ENCODE measurements at places on chromosomes 13 and 19.

DNA sequence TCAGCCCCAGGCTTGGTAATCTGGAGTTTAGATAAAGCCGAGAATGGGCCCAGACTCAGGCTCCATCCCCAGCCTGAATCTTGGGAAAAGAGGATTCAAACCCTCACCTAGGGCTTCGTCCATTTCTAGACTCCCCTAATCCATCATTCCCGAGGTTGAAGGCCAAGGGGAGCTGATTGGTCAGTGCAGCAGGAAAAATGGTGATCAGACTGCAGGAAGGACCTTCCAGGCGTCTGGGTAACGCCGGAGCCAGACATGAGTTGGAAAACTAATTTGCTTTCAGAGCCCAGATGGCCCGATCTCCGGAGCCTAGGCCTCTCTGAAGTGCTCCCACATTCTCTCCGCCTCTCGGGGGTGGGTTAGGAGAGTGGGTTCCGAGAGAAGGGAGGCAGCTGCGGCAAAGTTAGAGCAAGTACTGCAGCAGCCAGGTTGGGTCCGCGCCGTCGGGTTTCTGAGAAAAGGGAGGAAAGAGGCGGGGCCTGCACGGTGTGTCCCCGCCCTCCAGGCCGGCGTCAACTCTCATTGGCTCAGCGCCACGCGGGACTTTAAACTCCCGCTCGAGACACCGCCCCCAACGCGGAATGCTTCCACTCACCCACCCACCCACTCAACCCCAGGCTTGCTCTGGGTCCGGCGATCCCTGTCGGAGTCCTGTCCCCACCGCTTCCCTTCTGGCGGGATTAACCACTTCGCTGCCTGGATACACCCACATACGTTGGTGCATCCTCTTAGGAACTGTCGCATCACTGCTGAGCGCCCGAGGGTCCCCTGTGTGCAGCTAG is 788 bp upstream of the RTBDN start:
- no peak for DNase-seq

DNA sequence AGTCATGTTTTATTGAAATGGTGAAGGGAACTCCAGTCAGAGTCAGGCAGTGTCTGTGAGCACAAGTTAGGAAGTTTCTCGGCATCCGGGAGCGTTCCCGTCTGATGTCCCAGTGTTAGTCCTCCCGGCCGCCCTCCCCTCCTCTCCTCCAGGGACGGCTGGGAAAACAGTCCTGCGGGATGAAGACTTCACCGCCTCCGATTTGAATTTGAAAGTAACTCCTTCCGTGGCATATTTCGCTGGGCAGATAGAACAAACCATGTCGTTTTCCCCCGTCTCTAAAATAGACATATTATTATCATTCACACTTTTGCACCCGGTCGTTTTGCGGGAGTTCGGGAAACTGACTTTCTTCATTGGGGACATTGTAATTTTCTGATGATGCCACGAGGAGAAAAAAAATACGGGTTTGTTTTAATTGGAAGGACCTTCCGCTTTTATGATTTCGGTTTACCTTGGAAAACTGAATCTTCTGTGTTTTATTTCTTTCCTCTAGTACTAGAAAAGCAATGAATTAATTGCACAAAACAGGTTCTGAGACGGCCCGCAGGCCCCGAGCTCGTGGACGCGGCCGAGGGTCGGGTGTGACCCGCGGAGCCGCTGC is 76.6 kb downstream of the ZIC5 start:
- no peak for DNase-seq

GRCh38 chr13:75258159-75258782 is 223.7 kb downstream of the TBC1D4 start:
- DNase-seq, result peak; percentile 36

GRCh38 chr13:89980896-89981295 is 1366.6 kb upstream of the MIR17HG start:
- peak; percentile 10 for DNase-seq

DNA sequence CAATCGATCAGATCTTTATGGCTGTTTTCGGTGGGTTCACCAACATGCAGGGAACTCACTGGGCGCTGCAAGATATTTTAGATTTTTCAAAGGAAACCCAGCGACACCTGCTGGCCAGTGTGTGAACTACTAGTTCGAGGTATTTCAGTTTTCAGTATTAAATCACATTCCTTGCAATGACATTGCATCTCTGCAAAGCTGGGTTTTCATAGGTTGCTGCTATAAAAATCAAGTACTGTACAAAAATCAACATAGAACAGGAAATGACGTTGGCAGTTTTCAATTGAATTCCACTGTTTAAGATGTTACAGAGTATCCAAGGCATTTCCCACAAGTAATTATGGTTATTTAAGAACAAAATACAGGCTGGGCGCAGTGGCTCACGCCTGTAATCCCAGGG is 17.6 kb downstream of the LIG1 start:
- DNase-seq, result peak; percentile 15

DNA sequence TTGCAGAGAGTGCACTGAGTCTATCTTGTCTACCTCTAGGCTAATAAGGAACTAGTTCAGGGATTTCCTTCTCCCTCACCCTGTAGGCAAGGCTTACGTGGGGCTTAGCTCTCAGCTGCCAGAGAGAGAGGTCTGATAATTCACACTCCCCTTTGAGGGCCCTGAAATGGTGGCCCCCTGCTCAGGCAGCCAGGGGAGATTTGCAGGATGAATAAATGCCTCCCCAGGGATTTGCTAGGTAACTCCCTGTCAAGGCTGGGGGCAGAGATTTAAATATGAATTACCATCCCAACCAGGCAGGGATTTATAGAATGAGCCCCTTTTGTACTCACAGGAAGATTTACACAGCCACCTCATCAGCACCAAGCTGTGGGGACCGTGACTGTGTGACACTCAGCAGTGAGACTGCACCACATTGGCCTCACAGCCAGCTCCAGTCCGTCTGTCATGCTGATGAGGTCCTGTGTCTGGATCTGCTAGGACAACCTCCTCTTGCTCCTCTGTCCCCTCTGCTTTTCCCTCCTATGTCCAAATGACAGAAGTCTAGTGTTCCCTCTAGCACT is 73.4 kb downstream of the CBY2 start:
- no peak for DNase-seq

DNA sequence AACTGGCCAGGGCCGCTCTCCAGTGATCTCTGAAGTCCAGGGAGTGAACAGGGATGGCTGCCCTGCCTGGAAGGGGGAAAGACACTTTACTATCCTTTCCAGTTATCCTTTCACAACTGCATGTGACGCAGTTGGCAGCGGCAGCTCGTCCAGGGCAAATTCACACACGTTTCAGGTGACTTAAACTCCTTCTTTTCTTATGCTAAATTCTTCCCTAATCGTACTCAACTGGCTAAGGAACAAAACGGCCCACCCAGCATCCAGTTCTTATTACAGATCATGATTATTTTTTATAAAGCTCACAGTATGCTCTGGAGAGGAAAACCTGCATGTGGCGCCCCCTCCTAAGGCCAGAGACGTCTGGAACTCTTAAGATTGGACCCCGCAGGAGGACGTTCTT is 767.1 kb downstream of the UQCRFS1 start:
- DNase-seq, result no peak

GRCh38 chr13:25180775-25181537 is 8.9 kb upstream of the AMER2 start:
- DNase-seq, result no peak

DNA sequence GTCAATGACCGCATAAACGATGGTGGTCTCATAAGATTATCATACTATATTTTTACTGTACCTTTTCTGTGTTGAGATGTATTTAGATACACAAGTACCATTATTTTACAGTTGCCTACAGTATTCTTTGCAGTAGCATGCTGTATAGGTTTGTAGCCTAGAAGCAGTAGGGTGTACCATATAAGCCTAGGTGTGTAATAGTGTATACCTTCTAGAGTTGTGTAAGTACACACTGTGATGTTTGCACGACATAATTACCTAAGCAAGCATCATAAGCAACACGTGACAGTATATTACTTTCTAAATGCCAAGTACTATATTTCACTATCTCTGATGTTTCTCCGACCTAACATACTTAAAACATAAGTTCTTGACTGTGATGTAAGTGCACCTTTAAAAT is 2.7 kb downstream of the LPAR6 start:
- DNase-seq, result no peak

DNA sequence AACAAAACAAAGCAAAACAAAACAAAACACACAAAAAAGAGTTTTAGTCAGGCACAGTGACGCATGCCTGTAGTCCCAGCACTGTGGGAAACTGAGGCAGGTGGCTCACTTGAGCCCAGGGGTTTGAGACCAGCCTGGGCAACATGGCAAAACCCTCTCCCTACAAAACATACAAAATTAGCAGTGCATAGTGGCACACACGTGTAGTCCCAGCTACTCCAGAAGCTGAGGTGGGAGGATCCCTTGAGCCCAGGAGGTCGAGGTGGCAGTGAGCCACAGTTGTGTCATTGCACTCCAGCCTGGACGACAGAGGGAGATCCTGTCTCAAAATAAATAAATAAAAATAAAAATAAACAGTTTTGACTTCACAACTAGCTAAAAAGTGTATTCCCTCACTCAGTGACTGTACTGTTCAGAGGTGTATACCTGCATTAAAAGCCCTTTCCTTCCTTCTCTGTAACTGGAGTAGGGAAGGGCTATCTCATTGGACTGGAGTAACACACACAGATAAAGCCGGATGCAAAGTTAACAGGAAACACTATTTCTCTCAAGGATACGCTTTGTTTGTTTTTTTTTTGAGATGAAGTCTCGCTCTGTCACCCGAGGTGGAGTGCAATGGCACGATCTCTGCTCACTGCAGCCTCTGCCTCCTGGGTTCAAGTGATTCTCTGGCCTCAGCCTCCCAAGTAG is 3.7 kb upstream of the BAX start:
- no peak for DNase-seq

Measured in NCI-H226 (cell line).